ENCODE measurements at places on chromosomes 2 and 18.

DNA sequence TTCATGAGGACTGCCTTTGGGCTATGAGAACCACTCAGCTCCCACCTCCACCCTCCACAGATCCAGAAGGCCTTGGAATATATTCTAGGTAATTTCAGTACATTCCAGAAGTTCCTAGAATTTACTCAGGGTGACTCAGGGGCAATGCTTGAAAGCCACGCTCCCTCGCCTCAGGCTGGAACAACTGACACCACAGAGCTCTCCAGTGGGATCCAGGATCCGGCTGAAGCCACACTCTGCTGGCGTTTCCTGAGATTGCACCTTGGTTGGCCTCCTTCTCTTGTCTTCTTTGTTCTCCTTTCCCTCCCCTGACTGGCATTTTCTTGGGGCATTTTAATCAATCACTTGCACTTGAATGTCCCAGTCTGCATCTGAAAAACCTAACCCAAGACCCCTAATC is 92.6 kb upstream of the KCNE4 start:
- DNase-seq, result peak; percentile 77

GRCh38 chr2:28949617-28950305 is 31.3 kb upstream of the TOGARAM2 start:
- DNase-seq, result no peak

- no peak for DNase-seq
Observed at GRCh38 chr2:224881846-224882245, 160.4 kb downstream of the DOCK10 start.

- DNase-seq, result no peak
Observed at GRCh38 chr2:239828192-239828972, 196.8 kb downstream of the NDUFA10 start.

DNA sequence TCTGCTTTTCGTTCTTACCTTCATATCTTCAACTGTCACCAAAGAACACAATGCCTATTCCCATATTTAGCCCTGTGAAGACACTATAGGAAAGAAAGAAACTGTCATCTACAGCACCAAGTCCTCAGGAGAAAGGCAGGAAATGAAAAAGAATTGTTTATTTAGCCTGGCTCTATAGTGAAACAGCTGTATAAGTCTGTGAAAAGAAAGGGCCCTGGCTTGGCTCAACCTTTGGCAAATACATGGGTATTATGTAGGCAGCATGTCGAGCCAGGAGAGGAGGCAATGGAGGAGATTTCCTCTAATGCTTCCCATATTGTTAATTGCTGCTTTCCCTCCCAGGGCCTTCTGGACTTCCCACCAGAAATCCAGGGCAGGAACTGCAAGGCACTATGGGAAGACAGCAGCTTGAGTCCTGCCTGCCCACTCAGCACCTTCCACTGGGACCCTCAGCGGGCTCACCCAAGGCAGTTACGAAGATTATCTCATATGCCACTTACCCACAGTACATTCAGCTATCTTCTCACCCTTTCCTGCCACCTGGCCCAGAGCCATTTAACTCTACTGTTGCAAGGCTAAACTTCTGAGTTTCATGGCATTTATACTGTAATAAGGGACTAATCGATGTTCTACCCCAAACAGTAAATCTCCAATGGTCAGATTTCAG is 30.1 kb downstream of the SLC8A1 start:
- DNase-seq, result no peak
